ENCODE measurements at places on chromosomes 16 and 17.

DNA sequence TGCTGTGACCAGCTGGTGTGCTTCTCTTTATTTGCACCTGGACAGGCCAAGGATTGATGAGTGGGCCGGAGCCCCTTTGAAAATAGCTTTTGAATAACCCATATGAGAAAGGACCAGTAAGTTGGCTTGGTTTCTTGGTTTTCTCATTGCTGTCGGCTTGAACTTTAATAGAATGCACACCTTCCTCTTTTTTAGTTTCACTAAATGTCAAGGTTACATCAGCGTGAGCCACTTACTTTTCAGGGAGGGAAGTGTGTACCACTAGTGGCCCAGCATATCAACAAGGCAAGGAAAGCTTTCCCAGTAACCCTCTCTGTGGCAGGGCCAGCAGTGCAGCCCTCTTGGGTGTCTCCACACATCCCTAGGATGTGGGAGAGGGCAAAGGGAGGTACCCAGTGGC, 433.3 kb downstream of the CA10 start:
- no peak for DNase-seq

- DNase-seq: no peak
Observed at GRCh38 chr16:86874141-86874540, 295.8 kb downstream of the FOXL1 start.

DNA sequence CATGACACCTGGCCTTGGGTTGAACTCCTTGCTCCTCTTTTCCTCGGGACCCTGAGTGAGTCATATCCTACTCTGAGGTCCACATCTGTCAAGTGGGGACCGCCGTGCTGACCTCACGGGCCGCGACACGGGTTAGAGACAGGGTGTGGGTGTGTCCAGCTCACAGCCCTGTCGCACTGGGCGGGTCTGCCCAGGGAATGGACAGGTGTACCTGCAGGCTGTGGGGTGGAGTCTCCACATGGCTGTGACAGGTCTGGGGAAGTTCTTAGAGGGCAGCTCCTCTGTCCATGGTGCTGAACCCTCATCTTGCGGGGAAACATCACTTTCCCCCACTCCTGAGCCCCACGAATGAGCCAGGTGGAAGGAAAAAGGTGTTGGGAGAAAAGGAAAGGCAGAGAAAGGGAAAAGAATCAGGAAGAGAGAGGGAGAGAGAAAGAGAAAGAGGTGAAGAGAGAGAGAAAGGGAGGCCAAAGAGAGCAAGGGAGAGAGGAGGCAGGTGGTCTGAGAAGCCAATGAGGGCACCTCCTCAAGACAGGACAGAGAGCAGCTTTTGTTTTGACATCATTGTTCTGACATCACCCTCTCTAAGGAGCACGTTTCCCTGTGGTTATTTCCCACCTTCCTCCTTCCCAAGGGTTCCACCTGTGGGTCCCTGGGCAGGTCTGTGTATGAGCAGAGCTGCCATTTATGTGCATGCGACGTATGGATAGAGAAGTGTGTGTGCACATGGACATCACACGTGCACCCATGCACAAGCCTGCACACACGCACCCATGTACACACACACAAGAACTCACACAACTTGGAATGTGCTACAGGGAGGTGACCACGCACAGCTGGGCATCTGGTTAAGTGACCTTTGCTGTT, 32.6 kb upstream of the CBFA2T3 start:
- no peak for DNase-seq

DNA sequence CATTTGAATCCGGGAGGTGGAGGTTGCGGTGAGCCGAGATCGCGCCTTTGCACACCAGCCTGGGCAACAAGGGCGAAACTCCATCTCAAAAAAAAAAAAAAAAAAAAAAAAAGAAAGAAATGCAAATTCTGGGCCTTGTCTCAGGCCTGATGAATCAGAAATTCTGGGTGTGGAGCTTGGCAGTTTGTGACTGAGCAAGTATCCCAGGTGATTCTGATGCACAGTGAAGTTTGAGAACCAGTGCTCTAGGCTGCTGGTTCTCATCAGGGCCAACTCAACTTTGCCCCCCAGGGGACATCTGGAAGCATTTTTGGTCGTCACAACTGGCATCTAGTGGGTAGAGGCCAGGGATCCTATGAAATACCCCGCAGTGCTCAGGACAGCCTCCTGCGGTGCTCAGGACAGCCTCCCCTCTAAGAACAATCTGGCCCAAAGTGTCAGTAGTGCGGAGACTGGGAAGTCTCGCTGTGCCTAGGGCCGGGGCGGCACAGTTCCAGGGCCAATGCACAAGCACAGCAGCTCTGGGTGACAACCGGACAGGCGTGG, 55.9 kb downstream of the SDK2 start:
- no peak for DNase-seq

DNA sequence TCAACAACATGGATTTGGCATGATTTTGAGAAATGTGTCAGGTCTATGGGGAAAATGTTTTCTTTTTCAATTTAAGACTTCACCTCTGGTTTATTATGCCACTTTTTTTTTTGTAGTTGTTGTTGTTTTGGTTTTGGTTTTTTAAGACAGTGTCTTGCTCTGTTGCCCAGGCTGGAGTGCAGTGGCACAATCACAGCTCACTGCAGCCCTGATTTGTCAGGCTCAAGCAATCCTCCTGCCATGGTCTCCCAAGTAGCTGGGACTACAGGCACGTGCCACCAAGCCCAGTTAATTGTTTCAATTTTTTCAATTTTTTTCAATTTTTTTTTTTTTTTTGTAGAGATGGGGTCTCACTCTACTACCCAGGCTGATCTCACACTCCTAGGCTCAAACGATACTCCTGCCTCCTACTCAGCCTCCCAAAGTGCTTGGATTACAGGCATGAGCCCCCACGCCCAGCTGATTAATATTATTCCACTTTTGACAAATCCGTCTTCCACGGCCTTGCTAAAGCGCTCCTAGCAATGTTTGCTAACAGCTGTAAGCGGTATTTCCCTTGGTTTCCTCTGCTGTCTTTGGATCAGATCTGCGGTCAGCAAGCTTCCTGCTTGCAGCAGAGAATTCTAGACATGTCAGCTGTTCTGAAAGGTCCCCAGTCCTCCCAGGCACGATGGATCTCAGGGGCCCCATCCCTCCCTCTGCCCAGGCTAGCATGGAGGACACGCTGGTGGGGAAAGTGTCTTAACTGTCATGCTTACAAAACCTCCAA, 7.0 kb upstream of the MILR1 start:
- peak; percentile 42 for DNase-seq

- DNase-seq: peak; percentile 59
Observed at GRCh38 chr16:77584205-77584859, 138.0 kb upstream of the NUDT7 start.

GRCh38 chr16:27326738-27327585, 13.2 kb downstream of the IL4R start:
- DNase-seq: peak; percentile 94

GRCh38 chr17:39115135-39115534, 36.3 kb downstream of the PLXDC1 start:
- DNase-seq: peak; percentile 40

DNA sequence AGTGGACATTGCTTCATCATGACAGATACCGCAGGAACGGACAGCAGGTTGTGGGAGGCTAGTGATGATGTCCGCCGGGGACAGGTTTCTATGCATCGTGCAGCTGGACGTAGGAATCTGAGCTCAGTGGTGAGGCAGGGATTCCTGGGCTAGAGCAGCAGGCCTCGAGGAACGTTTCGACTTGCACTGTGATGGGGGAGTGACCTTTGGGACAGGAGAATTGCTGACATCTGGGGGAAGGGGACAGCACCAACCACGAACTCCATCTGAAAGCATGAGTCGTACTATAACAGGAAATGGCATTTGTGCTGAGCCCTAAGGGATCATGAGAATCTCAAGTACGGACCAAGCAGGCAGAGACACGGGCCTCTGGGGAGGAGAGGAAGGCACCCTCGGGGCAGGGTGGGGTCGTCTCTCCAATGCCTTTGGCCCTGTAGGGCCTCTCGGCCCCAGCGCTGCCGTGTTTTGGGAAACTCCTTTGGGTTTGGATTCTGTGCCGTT, 65.8 kb upstream of the ENDOV start:
- no peak for DNase-seq

DNA sequence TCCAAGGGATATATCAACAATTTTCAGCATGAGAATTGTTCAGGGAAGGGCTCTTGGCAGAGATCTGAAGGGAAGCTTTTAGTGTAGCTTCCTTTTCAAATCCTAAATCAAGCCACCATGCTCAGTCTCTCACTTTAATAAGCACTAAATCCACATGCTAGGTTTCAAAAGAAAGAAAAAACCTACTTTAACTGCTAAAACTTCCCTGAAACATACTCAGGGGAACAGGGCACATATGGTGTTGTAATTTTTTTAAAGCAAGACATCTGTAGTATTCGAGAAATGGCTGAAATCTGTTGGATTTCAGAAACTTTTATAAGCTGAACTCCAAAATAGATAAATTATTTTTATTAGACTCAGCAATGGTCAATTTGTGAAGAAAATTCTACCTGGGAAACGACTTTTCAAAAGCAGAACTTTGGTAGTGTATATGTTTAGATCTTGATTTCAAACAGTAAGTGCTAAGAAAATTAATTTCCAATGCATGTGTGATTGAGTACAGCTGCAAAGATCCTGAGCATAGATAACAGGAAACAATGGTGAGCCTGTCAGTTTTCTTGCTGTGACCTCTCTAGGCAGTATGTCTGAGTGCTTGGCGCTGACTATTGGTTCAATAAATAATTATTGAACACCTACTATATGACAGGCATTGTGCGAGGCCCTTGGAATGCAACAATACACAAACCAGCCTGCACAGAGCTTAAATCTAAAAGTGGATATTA, 804.5 kb upstream of the SOX9 start:
- DNase-seq: no peak

DNA sequence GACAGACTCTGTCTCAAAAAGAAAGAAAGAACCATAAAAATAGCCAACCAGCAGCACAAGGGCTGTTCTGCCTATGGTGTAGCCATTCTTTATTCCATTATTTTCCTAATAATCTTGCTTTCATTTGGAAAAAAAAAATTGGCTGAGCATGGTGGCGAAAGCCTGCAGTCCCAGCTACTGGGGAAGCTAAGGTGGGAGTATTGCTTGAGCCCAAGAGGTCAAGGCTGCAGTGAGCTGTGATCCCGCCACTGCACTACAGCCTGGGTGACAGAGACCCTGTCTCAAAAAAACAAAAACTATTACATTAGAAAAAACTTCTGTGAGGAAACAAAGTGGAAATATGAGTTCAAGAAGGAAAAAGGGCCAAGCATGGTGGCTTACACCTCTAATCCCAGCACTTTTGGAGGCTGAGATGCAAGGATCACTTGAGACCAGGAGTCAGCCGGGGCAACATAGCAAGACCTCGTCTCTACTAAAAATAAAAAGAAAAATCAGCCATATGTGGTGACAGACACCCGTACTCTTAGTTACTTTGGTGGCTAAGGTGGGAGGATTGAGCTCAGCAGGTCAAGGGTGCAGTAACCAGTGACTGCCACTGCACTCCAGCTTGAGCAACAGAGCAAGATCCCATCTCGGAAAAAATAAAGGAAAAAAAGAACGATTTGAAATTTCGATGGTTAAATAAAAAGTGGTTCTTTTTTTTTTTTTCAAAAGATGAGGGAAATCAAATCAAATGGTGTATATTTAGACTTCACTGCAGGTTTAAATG, 2.5 kb downstream of the DCAKD start:
- no peak for DNase-seq

DNA sequence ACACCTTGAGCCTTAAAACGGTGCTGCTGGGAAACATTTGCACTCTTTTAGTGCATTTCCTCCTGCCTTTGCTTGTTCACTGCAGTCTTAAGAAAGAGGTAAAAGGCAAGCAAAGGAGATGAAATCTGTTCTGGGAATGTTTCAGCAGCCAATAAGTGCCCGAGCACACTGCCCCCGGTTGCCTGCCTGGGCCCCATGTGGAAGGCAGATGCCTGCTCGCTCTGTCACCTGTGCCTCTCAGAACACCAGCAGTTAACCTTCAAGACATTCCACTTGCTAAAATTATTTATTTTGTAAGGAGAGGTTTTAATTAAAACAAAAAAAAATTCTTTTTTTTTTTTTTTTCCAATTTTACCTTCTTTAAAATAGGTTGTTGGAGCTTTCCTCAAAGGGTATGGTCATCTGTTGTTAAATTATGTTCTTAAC, 4.4 kb downstream of the SOX9 start:
- DNase-seq: no peak

- no peak for DNase-seq
Observed at GRCh38 chr17:41754066-41754465, 19.6 kb upstream of the HAP1 start.

DNA sequence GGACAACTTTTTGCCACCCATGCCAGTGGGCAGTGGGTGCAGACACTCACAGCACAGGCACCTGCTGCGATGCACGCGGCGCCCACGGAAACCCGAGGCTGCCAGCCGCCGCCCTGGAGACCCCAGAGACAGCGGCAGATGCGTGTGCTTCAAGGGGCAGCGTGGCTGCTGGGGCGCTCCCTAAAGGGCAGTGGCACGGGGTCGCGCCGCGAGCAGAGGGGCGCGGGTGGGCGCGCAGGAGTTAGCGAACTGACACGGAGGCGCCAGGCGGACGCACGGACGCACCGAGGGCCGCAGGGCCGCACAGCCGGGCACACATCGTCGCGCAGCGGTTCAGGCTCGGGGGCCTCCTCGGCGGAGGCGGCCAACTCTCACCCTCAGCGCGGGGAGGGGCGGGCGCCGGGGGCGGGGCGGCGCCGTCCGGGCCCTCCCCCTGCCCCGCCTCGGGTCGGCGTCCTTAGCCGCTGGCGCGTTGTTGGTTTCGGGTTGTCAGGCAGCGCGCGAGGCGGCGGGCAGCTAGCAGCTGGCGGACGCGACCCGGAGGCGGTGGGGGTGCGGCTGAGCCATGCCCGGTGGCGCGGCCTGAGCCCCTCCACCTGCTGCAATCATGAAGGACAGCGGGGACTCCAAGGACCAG, at the start of gene KIF19:
Gene KIF19 (plus strand): TSS at position 484 of the 637 bp plus-strand sequence. CDS start 124 bp downstream, at position 608.
- no peak for DNase-seq

DNA sequence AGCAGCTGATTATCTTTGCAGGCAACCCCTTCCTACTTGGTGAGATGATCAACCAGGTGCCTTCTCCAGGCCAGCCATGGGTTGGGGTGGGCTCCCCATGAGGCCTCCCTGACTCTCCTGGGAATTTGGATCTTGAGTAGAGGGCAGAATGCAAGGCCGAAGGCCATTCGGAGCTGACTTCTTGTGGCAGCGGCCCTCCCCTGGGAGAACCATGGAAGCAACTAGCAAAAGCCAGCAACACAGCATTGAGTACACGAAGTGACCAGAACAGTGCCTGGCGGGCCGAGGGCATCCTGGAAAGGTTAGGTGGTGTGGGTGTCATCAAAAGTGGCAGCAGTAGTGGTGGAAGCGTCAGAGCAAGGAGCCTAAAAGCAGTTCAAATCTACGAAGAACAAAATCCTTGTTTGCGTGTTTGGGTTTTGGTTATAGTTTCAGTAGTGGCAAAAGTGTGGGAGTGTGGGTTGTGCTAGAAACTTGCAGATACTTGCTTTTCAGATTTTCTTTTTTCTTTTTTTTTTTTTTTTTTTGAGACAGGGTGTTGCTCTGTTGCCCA, 2.0 kb upstream of the ALDH3A1 start:
- no peak for DNase-seq

- peak; percentile 44 for DNase-seq
Observed at GRCh38 chr17:61202564-61202963, 197.1 kb upstream of the TBX2 start.

GRCh38 chr16:68131813-68132706, 46.9 kb downstream of the NFATC3 start:
- no peak for DNase-seq
